ENCODE measurements at places on chromosomes 13 and 19.

DNA sequence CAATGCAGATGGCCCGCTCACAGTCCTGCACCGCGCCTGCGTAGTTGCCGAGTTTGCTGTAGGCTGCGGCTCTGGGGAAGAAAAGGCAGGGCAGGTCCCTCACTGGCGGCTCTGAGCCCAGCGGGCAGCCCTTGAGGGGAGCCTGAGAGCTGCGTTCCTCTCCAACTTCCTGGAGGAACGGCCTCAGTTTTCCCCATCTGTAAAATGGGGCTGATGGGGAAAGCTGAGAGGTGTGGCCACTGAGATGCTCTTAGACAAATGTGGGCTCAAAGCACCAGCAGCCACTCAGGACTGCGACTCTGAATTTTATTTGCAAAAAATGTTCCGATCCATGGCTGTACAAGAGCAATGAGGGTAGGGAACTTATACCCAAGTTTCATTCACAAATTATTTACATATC lies 19.4 kb downstream of the SGTA start:
- no peak for DNase-seq

DNA sequence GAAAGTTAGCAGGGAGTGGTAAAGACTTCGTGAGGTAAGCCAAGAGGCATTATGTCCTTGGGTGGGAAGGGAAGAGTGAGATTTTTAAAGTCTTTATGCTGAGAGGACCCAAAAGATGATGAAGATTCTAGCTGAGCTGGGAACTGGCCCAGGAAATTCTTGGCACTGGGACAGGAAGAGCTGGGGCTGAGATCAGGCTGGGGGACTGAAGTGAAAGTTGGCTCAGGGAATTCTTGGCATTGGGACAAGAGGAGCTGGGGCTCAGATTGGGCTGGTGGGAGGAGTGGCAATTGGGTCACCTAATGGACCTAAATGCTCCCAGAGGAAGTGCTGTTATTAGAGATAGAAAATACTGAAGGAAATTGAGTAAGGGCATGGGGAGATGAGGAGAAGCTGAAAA lies 8.8 kb downstream of the SCEL start:
- no peak for DNase-seq

DNA sequence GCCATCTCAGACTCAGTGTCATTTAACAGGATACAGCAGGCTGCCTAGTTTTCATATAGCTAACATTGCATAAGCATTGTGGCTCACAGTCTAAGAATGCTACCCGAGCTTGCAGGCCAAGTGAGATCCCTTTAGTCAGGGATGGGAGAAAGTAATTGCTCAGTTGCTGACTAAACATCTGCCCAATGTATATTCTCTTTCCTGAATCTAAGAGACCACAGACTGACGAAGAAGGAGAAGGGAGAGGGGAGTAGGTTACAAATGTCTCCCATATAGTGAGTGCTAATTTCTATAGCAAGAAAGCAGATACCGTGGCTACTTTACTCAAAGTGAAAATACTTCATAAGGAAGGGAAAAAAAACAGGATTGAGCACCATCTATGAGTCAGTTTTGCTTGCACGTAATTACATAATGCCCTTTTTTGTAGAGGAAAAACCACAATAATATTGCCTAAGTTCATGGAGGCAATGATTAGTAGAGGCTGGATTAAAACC lies 453.9 kb downstream of the COG6 start:
- DNase-seq = no peak

DNA sequence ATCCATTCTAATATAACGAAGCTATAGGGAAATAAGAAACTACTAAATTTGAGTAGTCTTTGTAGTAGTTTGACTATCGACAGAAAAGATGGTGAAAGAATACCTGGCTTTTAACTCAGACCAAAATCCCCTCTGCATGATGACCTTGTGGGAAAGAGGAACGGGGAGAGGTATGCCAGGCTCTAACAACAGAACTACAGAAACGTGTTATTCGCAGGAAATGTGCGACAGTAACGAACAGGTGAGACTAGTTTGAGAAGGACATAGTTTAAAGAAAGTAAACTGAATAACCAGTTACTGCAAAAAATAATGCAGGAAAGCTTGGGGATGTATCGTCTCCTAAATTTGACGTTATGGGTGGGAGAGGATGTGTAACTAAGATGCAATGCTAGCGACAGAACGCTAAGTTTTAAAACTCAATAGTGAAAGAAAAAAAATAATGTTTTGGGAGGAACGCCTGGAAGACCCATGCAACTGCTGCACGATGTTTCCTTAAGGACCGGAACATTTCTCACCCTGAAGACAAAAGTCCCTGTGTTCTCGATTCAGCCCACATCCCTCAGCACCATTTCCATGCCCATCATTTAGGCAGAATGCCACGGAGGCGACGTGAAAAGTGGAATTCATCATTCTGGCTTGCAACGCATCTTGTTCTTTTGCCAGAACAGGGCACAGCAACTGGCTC lies 1.6 kb upstream of the RAP2A start:
- no peak for DNase-seq

DNA sequence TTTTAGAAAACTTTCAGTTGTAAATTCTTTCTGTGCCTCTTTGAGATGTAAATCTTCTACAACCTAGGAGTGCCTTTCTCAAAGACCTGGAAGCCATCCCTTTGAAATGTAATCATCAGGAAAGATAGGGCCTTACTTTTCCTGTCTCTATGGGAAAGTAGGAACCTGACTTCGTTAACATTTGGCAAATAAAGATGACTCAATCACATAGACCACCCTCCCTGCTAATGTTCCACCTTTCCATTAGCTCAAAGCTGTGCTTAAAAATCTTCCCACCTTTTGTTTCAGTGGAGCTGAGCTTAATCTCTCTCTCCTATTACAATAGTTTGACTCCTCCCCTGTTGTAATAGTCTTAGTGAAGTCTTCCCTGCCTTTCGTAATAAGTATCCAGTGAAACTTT lies 247.7 kb downstream of the OLFM4 start:
- no peak for DNase-seq

DNA sequence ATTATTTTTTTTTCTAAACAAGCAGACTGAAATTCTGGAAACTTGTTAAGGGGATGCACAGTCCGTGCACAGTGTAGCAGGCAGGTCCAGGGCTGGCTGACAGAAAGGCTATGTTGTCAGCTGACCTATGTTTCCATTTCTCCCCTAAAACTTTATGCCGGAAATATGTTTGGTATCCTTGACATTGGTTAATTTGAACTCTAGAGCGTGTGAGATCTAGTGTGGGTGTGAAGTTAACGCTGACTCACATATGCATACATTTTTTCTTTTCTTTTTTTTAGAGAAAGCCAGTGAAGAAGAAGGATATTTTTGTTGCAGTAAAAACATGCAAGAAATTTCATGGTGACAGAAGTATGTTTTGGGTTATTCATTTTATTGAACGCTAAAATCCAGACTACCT lies 76.6 kb downstream of the B3GLCT start:
- no peak for DNase-seq

DNA sequence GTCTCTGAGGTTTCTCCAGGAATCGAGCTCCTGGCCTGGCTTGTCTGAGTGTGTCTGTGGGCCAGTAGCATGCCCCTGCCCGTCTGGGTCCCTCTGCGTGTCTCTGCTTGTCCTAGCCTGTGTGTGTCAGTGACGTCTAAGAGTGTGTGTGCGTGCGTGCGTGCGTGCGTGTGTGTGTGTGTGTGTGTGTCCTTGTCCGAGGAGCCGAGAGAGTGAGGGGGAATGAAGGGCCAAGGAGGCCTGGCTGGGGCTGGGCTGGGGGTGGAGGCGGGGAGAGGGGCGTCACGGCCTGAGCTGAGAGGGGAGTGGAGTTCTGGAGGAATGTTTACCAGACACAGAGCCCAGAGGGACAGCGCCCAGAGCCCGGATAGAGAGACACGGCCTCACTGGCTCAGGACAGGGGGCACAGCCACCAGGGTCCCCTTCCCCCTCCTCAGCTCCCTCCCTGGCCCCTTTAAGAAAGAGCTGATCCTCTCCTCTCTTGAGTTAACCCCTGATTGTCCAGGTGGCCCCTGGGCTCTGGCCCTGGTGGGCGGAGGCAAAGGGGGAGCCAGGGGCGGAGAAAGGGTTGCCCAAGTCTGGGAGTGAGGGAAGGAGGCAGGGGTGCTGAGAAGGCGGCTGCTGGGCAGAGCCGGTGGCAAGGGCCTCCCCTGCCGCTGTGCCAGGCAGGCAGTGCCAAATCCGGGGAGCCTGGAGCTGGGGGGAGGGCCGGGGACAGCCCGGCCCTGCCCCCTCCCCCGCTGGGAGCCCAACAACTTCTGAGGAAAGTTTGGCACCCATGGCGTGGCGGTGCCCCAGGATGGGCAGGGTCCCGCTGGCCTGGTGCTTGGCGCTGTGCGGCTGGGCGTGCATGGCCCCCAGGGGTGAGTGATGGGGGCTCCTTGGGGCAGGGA lies at the start of gene AXL:
Gene AXL, plus strand, starts transcription at position 609 of the 893 bp plus-strand sequence. Its CDS starts 170 bp downstream, at position 779.
- DNase-seq = no peak

DNA sequence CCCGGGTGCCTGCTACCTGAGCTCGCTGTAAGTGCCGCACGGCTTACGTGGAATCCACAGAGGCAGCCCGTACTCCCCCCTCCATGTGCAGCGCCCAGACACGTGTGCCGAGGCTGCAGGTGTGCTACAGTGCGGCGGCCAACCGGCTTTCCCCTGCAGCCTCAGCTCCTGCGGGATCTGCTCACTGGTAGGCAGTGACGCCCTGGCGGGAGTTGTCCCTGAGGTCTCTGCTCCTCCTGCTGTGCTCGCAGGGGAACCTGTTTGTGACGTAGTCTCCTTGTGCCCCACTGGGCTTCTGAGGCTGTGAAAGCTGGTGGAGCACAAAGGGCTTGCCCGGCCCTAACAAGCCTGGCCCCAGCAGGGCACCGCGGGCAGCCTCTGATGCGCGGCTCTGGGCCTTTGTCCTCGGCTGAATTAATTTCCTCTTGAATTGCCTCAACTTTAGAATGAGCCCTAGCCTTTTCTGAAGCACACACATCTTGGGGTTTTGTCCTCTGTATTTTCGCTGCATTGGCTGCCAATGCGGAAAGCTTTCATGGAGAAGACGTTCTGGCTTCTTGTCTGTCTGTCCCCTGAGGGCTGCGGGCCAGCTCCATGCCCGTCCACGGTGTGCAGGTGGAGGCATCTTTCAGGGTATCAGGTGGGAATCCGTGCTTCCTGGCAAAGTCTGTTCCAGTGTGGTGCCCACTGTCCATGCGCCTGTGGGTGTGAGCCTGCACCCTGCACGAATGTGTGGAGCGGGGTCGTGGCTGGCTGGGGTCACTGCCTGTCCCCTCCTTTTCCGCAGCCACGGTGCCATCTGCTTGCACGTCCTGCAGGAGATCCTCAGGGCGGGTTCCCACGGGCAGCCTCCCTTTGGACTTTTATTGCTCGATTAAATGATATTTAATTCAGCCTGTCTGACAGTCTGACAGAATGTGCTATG lies 77.3 kb upstream of the MCF2L start:
- no peak for DNase-seq

DNA sequence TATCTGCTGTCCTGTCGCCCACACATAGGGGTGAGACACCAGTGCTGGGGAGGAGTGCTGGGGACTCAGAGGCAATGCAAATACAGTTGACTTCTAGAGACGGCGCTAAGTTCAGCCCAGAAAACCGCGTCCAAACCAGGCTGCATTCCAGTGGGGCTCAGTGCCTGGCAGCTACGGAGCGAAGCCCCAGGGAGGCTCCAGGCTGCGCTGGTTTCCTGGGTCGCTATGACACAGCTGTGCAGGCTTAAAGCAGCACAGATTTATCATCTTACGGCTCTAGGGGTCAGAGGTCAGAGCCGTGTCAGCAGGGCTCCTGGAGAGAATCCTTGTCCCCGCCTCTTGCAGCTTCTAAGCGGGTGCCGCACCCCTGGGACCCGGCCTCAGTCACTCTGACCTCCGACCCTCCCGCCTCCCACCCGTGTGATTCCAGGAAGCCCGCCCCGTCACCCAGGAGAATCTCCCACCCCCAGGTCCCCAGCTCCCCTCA lies 61.6 kb downstream of the ANKRD10 start:
- DNase-seq = no peak

DNA sequence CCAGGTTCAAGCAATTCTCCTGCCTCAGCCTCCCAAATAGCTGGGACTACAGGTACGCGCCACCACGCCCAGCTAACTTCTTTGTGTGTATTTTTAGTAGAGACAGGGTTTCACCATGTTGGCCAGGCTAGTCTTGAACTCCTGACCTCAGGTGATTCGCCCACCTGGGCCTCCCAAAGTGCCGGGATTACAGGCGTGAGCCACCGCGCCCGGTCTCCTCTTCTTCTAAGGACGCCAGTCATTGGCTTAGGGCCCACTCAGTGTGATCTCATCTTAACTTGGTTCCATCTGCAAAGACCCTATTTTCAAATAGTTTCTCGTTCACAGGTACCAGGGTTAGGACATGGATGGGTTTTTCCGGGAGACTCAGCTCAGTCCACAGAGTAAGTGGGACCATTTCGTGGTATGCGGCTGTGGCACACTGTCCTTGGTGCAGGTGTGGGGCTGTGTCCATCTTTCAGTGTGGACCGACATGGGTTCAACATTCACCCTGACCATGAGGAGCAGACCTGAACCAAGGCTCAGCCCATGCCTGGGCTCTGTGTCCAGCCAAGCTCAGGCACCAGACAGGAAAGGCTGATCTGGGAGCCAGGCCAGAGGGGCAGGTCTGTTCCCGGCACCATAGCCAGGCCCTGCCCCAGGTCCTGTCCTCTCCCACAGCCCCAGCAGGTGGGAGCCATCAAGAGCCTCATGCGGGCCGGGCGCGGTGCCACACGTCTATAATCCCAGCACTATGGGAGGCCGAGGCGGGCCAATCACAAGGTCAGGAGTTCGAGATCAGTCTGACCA lies 2.8 kb upstream of the MKNK2 start:
- DNase-seq = no peak

DNA sequence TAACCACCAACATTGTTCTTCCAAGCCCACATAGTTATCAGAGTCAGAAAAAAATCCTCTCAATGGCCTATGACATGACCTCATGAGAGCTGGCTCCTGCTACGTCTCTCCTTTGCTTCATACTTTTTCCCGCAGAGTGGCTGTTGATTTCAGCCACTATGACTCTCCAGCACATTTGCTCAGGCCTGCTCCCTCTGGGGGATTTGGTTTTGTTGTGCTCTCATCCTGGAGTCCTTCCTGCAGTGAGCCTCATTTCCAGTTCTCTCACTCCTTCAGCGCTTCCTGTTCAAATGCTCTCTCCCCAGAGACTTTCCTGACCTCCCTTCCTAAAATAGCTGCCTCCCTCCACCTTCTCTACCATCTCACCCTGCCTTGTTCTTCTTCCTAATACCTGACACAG lies 72.0 kb upstream of the USP29 start:
- DNase-seq = no peak

GRCh38 chr19:33775731-33776487 lies 20.8 kb upstream of the KCTD15 start:
- DNase-seq = no peak

DNA sequence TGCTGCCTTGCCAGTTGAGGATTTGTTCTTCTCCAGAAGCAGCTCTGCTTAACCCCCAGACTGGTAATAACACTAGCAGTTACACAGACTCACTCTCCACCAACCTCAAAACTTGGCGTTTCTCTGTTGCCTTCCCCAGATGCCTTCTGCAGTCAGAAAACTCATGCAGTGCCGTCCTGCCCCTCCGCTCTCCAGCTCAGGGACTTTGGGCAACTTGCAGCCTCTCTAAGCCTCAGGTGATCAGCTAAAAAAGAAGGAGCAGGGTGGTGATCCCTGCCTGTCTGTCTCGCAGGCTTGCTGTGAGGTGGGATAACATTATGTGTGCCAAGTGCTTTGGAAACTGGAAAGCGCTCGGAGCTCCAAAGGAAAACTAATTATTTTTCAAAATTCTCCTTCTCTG lies 391.6 kb downstream of the HS6ST3 start:
- no peak for DNase-seq
